Neural progenitor cell (in vitro differentiated cells): ENCODE measurements at places on chromosomes 13 and 19. TPM values are rescaled to one million over a fixed set of nuclear protein-coding genes. Genes with fewer than 3 reads are reported as not detected.

Gene SPRY2
- total RNA-seq = 17.2 and 22.5 TPM in 2 replicates

Gene ZNF790
- total RNA-seq = 13.7 and 18.8 TPM in 2 replicates

Gene NXNL1
- not detected in 2 replicates for total RNA-seq

Gene CGB1
- total RNA-seq = not detected in 2 replicates

Gene MYDGF
- 23.4 and 39.5 TPM in 2 replicates for total RNA-seq

Gene TSHZ3
- 0.60 and 1.2 TPM in 2 replicates for total RNA-seq

Gene CRX
- 0.19 and 0.22 TPM in 2 replicates for total RNA-seq

Gene ADAT3
- 2.4 and 6.5 TPM in 2 replicates for total RNA-seq

Gene MEIS3
- 32.2 and 70.5 TPM in 2 replicates for total RNA-seq

Gene COX7A1
- total RNA-seq = not detected in 2 replicates

Gene CKAP2
- 134 and 224 TPM in 2 replicates for total RNA-seq

Gene ZNF738
- total RNA-seq = 180 and 268 TPM in 2 replicates

Gene SMIM24
- total RNA-seq = 0.81 and 1.7 TPM in 2 replicates

Gene CCDC194
- 0.56 and 1.1 TPM in 2 replicates for total RNA-seq

Gene STOML3
- 0.21 and 0.28 TPM in 2 replicates for total RNA-seq

Gene PLPP2
- total RNA-seq = 2.5 TPM in 1 of 2 replicates, not detected in the other

Gene ZNF112
- total RNA-seq = 11.4 and 18.2 TPM in 2 replicates

Gene SBK2
- 6.2 TPM in 1 of 2 replicates, not detected in the other for total RNA-seq

Gene CCNA1
- 0.37 TPM in 2 replicates for total RNA-seq

Gene TUBGCP3
- total RNA-seq = 33.6 and 34.6 TPM in 2 replicates

Gene COL5A3
- total RNA-seq = 0.15 TPM in 1 of 2 replicates, not detected in the other
